Thoracic aorta endothelial cell (primary cell): ENCODE measurements at places on chromosomes 12 and 14. TPM values are rescaled to one million over a fixed set of nuclear protein-coding genes. Genes with fewer than 3 reads are reported as not detected.

WNT5B gene
- 0.07 and 0.53 TPM in 2 replicates for total RNA-seq

ADCY4 gene
- 30.9 and 34.2 TPM in 2 replicates for total RNA-seq

MEG3 gene
- 12.7 and 29.7 TPM in 2 replicates for total RNA-seq

GNB3 gene
- total RNA-seq, result 3.1 and 3.8 TPM in 2 replicates

KRT80 gene
- 7.2 and 9.5 TPM in 2 replicates for total RNA-seq

KLRK1 gene
- not detected in 2 replicates for total RNA-seq

ADAM21 gene
- total RNA-seq, result 0.36 and 0.40 TPM in 2 replicates

PIWIL1 gene
- total RNA-seq, result not detected in 2 replicates

CALCOCO1 gene
- total RNA-seq, result 44.7 and 58.2 TPM in 2 replicates

KCNK13 gene
- 0.07 TPM in 1 of 2 replicates, not detected in the other for total RNA-seq

ARHGAP9 gene
- total RNA-seq, result 0.13 TPM in 1 of 2 replicates, not detected in the other

DEPDC4 gene
- total RNA-seq, result 0.22 and 0.40 TPM in 2 replicates

IQSEC3 gene
- not detected in 2 replicates for total RNA-seq

GPD1 gene
- total RNA-seq, result 0.22 TPM in 1 of 2 replicates, not detected in the other

GLIPR1L1 gene
- total RNA-seq, result not detected in 2 replicates

LRRC10 gene
- not detected in 2 replicates for total RNA-seq

ACRBP gene
- total RNA-seq, result 0.50 and 0.53 TPM in 2 replicates

SIX6 gene
- not detected in 2 replicates for total RNA-seq

PGAM5 gene
- 47.7 and 58.9 TPM in 2 replicates for total RNA-seq

SERPINA12 gene
- not detected in 2 replicates for total RNA-seq

SSPN gene
- total RNA-seq, result 0.50 and 0.66 TPM in 2 replicates

PLCZ1 gene
- 0.27 TPM in 1 of 2 replicates, not detected in the other for total RNA-seq

LRP1-AS gene
- total RNA-seq, result not detected in 2 replicates

FIGNL2 gene
- total RNA-seq, result 0.53 and 2.5 TPM in 2 replicates

CFAP54 gene
- 44.4 and 68.3 TPM in 2 replicates for total RNA-seq

PNMA1 gene
- total RNA-seq, result 47.0 and 51.9 TPM in 2 replicates

RTL1 gene
- total RNA-seq, result not detected in 2 replicates

PZP gene
- 0.93 and 1.7 TPM in 2 replicates for total RNA-seq

FOXM1 gene
- 29.7 and 54.6 TPM in 2 replicates for total RNA-seq

NPAS3 gene
- total RNA-seq, result 0.13 and 0.22 TPM in 2 replicates
